GM12865 (cell line): ENCODE measurements at places on chromosomes 3 and 15.

DNA sequence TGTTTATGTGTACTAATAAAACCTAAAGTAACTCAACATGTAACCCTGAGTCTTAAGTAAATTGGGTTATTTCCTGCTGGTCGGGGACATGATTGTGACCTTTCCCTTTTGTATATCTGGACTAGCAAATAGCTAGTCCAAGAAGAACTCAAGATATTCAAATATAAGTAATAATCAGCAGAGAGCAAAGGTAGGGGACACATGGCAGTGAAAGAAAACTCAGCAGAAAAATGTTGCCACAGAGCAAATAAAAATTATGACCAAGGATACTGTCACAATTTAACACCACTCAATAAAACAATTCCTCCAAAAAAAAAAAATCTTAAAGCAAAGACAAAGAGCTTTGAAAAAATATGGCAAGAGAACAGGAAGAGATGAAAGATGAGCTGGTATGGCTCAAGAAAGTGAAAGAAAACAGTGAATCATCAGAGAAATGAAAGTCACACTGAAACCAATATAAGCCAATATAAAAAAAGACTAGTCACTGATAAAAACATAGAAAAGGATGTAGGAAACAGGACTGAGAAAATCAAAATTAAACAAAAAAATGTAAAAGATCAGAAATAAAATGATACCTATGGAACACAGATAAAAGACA lies 43.4 kb downstream of the HLTF start:
- DNase-seq, result peak; percentile 50

DNA sequence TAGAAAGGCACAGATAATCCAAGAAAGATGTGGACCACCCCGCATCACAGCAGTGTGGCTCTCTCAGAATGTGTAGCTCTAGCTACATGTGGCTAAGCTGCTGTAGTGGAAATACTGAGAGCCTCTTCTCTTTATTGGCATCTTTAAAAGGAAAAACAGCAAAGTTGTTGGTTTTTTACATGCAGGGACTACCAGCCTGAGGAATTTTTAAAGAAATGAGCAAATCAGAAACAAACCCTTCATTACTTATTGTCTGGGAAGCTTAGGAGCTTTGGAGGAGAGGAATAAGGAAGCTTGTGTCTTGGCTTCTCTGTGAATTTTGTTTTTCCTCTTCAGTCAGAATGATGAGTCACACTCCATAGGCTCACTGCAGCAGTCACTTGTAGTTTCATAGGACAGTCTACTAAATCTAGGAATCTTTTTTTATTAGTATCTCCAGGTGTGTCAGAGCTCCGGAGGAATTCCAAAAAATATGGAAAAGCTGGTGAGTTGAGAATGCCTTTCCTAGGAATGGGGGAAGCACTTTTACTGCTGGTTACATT lies 27.5 kb downstream of the POLG start:
- DNase-seq, result no peak

DNA sequence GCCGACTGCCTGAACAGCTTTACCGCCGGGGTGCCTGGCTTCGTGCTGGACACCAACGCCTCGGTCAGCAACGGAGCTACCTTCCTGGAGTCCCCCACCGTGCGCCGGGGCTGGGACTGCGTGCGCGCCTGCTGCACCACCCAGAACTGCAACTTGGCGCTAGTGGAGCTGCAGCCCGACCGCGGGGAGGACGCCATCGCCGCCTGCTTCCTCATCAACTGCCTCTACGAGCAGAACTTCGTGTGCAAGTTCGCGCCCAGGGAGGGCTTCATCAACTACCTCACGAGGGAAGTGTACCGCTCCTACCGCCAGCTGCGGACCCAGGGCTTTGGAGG lies 815 bp downstream of the SPINT1 start:
- DNase-seq, result peak; percentile 29

DNA sequence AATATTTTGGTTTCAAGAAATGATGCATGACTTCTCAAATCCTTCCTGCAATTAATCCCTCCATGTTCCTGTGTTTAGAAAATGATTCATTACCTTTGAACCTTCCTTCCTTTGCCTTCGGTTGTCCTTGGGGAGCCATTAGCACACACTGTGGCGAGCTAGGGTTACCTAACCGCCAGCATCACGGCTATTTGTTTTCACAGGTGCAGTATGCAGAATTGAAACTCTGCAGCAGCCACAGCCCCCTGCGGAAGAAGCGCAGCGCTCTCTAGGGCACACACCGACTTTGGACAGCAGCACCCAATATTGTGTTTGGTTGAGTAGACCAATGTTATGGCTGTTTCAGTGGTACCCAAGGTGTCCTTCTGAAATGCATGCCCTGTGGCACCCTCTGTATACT lies 247.4 kb downstream of the MCTP2 start:
- no peak for DNase-seq

GRCh38 chr15:35320158-35320780 lies 225.7 kb downstream of the DPH6 start:
- no peak for DNase-seq

- DNase-seq, result no peak
These were observed 1.1 kb downstream of the RPS17 start for GRCh38 chr15:82538961-82539690.

- peak; percentile 81 for DNase-seq
These were observed 30.7 kb downstream of the PLA1A start for GRCh38 chr3:119628390-119628789.

- DNase-seq, result no peak
These were observed 38.8 kb downstream of the HACL1 start for GRCh38 chr3:15562560-15562959.

GRCh38 chr3:101119535-101119934 lies 126.3 kb upstream of the ABI3BP start:
- no peak for DNase-seq

- no peak for DNase-seq
These were observed 38.8 kb downstream of the BHLHE40 start for GRCh38 chr3:5017925-5018531.

DNA sequence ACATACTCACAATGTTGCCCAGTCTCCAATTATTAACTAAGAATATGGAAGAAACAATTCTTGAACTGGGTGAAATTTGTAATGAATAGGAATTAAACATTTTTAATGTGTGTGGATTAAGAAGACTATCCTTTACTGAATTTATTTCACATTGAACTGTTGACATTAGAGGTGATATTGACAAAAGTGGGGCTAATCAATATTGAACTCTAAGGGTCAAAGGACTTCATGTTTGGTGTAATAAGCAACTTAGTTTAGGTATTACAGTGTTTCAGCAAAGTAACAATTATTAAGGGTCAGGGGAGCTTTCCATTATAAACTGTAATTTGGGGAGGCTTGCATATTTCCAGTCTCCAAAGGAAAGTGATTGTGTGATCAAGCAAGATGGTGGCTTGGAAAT lies 16.2 kb upstream of the NANOGP8 start:
- no peak for DNase-seq

DNA sequence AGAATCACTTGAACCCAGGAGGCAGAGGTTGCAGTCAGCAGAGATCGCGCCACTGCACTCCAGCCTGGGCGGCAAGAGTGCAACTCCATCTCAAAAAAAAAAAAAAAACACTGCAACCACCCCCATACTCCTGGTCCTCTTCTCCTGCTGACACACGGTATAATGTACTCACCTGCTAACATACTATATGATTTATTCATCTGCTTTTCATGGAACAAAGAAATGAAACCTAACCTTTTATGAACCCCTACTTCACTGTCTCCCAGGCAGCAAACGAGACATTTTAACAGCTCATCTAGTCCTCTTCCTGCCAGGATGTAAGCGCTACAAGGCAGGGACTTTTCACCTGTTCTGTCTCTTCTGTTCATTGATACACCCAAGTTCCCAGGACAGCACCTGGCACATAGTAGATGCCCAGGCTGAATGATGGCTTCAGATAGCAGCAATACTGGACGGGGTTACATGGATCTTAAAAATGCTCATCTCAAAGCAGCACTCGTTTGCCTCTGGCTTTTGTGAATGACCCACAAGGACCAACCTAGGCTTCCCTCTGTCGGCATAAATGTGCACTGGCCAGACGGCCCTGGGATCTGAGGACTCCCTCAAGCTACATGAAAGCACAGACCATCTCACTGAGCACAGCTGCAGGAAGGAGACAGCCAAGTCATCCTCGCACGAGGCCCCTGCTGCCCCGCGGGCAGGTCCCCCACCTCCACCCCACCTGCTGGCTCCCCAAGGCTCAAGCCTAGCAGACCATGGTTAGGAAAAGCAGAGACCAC lies 20.3 kb downstream of the XXYLT1 start:
- peak; percentile 35 for DNase-seq

DNA sequence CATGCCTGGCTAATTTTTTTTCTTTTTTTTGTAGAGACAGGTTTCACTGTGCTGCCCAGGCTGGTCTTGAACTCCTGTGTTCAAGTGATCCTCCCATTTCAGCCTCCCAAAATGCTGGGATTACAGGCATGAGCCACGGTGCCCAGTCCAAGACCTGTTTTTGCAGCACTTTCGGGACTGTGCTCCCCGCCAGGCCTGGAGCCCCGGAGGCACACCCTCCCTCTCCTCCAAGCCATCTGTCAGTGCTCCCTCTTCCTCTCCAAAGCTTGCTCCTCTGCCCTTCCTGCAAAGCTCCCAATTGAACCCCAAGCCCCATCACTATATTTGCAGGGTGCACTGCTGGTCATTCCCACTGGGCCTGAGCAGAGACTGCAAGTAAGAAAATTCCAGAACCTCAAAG lies 98.1 kb downstream of the CORO2B start:
- DNase-seq, result no peak

DNA sequence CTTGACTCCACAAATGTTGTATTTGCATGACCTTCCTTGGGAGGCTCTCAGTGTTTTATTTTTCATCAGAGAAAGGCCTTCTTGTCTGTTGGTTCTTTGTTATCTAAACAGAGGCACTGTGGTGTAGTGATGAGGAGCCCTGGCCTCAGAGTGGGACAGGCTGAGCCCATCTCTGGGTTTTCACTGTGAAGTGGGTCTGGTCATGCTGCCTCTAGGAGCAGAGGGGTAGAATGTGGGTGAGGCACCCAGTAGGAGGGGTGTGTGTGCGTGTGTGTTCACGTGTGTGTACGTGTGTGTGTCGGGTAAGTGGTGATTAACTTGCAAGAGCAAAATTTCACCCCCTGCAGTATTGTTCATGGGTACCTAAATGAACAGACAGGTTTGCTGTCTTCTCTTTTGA lies 14.4 kb downstream of the KLF13 start:
- no peak for DNase-seq

DNA sequence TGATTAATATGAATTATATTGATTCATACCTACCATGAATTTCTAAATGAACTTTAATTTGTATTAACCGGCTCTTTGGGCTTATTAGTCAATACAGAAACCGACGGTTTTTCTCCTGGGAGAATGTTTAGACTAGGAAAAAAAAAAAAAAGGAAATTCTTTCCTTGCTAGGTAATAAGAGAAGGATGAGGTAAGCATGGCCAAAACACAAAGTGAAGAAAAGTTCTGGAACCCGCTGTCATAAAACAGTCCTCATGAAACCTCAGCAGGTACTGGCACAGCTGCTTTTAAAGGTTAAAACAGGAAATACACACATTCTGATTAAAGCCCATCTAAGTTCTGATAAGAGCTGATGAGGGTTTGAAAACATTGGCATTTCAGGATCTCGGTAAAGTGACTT lies 30.8 kb upstream of the PSTPIP1 start:
- no peak for DNase-seq

DNA sequence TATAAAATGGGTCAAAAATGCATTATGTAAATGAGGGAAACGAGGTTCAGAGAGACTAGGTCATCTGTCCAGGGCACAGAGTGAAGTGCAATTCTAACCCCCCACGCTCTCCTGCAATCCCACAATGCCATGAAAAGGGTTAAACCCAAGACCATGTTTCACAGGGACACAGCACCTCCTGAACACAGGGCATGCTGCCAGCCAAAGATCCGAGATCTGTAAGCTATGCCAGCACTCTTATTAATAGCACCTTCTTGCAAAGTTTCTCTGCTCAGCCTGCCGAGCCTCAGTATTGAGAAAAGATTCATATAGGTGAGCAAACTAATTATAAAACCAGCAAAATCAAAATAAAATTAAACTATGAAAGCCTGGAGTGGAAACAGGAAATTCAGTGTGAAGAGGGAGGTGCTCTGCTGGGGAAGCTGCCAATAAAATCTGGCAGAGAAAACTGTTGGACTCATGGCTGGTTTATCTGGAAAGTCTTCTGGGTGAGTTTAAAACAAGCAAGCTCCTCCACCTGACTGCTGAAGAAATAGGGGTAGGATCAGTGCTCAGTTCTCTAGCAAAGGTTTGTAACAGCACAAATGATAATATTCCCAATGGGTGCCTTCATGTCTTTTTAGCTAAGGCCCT lies 50.3 kb downstream of the LRIG1 start:
- no peak for DNase-seq

DNA sequence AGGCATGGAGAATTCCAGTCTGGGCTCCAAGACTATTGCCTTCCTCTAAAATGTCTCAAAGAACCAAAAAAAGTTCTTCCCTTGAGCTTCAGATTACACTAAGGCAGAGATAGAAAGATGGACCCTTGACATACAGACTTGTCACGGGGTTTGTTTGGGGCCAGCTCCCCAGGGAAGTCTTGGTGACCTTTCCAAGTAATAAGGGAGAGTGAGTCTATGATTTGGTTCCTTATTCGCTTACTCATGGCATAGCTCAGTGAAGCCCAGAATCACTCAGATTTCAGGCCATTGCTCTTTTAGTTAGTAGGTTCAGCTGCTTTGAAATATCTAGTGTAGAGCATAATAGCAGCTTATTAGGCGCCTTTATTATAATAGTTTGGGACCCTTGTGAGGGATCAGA lies 90.3 kb downstream of the PLCL2 start:
- DNase-seq, result no peak

GRCh38 chr3:156790156-156790555 lies 36.0 kb upstream of the LEKR1 start:
- DNase-seq, result no peak

DNA sequence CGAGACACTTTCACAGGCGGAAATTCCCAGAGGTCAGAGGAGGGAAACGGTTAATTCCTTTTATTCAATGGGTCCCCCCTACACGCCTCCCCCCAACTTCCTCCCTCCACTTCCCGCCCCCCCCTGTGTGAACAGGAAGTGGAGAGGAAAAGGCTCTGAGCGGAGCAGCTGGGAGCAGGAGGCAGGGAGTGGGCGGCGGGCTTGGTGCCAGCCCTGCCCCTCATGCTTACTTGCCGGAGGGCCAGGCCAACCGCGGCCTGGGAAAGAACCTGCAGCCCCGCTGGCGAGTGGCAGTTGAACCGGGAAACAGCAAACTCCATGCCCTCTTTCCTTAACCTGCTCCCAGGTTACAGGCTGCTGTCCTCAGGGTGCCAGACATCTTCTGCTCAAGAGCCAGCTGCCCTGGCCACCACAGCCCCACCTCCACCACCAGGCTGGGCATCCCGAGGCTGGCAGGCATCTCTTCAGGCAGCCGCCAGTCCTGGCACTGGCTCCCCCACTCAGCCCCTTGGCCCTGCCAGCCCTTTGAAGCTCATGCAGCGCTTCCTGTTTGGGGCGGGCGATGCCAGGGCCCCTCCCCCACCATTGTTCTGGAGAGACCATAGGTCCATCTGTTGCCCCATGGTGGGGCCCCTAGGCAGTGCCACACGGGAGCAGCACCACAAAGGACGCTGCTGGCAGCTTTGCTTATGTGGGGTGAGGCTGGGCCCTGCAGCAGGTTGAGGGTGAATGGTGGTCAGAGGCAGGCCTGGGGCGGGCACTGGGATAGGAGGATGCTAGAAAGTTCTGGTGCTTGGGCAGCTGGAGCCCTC lies 12.9 kb downstream of the VPS18 start:
- DNase-seq, result peak; percentile 46
